NCI-H1694 (cell line): ENCODE measurements at places on chromosomes 13 and 19.
A peak's percentile ranks its signal among the peaks of the same experiment; 100 is the strongest.

- DNase-seq, result no peak
Measured at GRCh38 chr13:83622422-83622784, 259.9 kb downstream of the SLITRK1 start.

DNA sequence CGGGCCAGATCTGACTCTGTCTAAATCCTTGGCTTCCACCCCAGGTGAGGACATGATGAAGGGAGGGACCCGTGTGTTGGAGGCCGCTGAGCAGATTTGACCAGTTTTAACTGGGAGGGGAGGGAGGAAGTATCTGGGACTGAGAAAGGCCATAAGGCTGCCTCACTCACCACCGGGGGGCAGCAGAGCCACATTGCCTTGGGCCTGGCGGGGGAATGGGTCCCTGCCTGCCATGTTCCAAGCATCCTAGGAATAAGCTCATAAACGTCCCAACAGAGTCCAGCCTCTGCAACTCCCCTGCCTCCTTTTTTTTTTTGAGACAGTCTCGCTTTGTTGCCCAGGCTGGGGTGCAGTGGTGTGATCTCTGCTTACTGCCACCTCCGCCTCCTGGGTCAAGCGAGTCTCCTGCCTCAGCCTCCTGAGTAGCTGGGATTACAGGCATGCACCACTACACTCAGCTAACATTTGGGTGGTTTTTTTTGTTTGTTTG, 15.5 kb downstream of the MAST3 start:
- peak; percentile 73 for DNase-seq

DNA sequence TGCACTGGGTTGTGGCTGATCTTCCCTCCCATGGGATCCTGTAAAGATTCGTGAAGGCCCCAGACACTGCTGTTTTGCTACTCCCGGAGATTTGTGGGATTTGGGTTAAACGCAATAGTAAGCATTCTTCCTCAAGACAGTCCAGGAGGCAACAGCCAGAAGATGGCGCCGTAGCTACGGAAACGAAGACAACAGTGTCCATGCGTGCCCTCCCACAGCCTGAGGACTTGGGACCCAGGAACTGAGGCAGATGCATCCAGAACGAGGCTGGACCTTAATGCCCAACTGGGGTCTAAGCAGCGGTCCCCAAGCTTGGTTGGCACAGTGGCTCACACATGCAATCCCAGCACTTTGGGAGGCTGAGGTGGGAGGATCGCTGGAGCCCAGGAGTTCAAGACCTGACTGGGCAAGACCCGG, 57.6 kb upstream of the ZNF507 start:
- peak; percentile 10 for DNase-seq

DNA sequence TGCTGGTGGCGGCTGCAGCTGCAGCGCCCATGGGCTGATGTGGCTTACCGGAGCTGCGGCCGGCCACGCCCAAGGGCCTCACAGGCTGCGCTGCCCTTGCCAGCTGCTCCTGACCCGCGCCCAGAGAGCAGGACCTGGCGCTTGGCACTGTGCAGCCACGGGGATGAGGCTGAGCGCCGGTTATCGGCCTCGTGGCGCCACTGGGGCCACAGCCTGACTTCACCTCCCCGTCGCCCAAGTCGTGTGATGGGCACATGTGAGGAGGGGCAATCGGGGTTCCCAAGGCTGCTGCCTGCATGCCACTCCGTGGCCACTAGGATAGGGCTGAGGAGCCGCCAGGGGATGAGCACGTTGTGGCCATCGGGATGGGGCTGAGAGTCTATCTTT, 77.2 kb upstream of the PABPC3 start:
- DNase-seq, result no peak

DNA sequence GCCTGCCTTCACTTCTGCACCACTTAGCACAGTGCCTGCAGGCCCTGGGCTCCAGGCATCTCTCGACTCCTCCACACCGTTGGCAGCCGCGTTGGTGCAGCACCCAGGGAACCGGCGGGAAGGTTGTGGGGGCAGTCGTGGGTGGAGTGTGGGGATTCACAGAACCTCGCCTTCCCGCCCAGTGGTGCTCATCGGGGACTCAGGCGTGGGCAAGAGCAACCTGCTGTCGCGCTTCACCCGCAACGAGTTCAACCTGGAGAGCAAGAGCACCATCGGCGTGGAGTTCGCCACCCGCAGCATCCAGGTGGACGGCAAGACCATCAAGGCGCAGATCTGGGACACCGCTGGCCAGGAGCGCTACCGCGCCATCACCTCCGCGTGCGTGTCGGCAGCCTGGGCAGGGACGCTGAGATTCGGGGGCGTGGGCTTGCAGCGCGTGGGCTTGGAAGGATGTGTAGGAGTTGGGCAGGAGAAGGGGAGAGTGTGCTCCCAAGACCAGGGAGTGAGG, 9.6 kb downstream of the RAB11B start:
- DNase-seq, result no peak

DNA sequence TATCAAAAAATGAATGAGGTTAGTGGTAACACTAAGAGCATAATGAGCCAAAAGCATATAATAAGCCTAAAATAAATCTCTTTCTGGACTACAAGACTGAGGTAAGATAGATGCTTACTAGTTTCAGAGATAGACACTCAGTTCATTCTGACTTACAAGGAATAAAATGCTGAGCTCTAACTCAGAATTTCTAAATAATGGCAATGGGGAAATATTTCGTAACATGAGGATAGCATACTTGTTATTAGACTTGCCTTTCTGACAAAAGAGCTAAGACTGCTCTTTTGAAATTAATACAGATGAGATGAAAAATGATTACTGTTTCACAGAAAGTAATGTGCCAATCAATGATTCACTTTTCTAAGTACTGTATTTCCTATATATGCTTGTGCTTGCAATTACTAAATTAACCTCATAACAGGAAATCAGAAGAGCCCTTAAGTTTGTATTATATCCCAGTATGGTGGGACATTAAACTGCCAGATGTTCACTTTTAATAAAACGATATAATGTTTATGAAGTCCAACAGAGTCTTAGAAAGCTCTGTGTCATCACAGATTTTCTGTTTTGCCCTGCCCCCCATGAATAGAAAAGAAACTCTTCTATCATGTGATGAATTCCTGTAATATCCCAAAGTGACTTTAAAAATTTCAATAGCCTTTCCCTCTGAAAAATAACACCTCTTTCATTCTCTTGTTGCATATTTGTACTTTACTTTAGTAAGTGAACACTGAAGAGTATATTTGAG, 2771.0 kb upstream of the PCDH20 start:
- no peak for DNase-seq

GRCh38 chr19:15551293-15552004, 43.1 kb downstream of the CYP4F22 start:
- DNase-seq, result no peak
